GM04504 (cell line): ENCODE measurements at places on chromosomes 7 and 10.
A peak's percentile ranks its signal among the peaks of the same experiment; 100 is the strongest.

DNA sequence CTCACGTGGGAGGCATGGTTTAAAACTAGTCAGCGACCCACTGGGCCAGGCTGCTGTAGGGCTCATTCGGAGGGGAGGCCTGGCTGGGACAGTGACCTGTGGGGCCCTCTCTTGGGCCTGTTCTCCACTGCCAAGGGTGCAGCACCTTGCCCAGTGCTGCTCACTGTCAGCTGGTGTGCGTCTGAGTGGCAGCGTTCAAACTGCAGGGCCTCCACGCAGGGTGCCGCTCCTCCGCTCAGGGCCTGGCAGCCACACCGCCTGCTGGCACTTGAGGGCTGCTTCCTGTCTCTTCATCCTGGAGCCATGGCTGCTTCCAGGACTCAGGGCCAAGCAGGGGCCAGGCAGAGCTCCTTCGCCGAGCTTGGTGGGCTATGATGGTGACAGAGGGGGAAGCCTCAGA, 18.3 kb downstream of the ADAMTS14 start:
- no peak for DNase-seq

GRCh38 chr7:925601-926000, 28.9 kb downstream of the ADAP1 start:
- no peak for DNase-seq

- no peak for DNase-seq
Measured at GRCh38 chr10:60732198-60732806, 46.0 kb upstream of the CDK1 start.

DNA sequence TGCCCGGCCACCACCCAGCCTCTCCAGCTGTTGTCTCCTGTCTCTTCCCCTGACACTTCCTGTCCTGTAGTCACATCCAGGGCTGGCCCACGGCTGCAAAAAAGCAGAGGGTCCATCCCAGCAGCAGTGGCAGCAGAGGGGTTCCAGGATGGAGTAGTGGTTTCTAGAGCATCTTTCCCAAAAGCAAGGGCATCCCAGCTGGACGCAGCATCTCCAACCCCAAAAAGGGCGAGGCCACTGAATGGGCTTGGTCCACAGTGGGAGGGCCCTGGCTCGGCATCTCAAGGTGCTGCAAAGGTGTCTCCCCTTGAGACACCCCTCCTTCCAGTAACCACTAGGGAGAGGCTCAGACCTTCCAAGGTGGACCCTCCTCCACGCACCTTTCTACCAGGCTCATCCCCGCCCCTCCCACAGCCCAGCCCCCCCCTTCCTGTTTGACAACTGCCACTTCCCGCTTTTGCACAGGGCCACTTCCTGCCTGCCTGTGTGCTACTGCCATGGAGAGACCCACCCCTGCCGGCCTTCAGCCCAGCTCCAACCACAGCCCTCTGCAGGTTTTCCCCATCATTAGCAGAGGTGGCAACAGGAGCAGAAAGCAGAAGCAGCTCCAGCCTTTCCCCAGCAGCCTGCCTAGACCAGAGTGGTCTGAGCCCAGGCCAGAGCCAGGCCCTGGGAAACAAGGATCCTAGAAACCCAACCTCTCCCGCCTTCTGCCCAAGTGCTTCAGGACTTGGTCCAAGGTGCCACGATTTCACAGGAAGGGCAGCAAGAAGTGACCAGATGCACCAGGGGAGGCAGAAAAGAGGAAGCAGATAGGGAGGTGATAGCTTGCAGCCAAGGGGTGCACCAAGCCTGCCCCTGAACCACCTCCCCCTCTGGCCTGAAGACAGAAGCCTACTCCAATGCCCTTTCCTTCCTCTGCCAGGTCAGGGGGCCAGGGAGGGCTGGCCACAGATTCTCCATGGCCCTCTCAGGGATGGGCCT, 8.6 kb downstream of the CAMK2G start:
- DNase-seq = no peak

GRCh38 chr7:475951-476441, 43.6 kb downstream of the PDGFA start:
- DNase-seq = no peak

DNA sequence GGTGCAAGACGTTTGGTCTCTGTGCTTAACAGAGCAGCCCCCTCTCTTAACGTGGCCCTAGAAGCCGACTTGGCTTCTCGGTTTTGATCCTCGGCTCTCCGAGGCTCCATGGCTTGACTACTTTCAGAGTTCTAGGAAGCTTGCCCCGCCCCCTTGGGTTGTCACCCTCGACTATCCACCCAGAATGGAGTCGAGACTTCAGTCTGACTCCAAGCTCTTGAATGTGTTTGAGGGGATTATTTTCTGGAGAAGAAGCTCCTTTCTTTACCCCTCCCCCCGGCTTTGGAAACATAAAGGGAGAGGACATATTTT, 448 bp downstream of the SEC24C start:
- DNase-seq = peak; percentile 29

- no peak for DNase-seq
Measured at GRCh38 chr10:98403812-98404504, 11.0 kb downstream of the PYROXD2 start.

- DNase-seq = no peak
Measured at GRCh38 chr10:57785068-57785467, 482.6 kb downstream of the IPMK start.

- DNase-seq = no peak
Measured at GRCh38 chr7:107874605-107875446, 16.2 kb upstream of the DLD start.

DNA sequence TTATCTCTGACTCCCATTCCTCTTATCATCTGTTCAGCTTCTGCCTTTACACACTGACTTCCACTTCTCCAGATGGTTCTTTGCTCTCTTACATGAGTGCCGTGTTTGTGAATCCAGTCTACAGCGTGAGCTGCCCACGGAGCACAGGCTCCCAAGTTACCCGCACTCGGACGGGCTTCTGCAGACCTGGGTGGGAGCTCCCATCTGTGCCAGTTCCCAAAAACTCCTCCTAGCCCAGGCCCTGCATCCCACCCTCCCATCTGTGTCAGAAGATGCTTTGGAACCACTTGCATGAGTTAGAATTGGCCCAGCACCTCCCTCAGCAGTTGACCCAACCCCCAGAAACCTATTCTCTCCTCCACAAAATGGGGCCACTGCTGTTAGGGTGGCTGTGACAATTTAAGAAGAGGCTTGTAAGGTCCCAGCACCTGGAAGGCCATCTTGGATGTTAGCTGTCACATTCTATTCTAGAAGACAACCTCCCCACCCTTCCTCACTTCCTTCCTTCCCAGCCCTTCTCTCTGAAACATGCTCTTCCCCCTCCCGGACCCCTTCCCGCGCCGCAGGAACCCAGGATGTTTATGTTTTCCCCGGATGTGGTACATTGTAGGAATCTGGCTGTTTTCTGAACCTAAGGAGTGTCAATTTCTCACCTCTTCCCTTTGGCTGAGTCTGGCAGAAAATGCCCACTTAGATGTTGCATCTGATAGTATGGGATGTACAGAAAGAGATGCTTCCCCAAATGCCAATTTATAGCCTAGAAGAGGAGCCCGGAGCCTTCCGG, 79.2 kb downstream of the CCDC3 start:
- no peak for DNase-seq

DNA sequence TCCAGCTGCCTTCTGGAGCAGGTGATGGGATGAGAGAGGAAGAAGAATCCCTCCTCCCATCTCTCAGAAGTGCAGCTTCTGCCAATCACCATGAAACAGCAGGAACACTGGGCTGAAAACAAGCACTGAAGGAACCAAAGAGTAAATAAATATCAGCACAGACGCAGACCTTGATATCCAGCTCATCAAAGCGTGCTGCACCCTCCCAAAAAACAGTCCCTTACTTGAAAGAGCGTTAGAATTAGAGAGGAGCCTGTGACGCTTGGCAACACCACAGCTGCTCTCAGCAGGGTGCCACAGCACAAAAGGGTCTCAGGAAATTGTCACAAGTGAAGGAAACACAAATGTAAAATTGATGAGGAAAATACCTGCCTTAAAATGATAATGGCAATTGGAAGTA, 39.5 kb downstream of the KLF6 start:
- DNase-seq = no peak

DNA sequence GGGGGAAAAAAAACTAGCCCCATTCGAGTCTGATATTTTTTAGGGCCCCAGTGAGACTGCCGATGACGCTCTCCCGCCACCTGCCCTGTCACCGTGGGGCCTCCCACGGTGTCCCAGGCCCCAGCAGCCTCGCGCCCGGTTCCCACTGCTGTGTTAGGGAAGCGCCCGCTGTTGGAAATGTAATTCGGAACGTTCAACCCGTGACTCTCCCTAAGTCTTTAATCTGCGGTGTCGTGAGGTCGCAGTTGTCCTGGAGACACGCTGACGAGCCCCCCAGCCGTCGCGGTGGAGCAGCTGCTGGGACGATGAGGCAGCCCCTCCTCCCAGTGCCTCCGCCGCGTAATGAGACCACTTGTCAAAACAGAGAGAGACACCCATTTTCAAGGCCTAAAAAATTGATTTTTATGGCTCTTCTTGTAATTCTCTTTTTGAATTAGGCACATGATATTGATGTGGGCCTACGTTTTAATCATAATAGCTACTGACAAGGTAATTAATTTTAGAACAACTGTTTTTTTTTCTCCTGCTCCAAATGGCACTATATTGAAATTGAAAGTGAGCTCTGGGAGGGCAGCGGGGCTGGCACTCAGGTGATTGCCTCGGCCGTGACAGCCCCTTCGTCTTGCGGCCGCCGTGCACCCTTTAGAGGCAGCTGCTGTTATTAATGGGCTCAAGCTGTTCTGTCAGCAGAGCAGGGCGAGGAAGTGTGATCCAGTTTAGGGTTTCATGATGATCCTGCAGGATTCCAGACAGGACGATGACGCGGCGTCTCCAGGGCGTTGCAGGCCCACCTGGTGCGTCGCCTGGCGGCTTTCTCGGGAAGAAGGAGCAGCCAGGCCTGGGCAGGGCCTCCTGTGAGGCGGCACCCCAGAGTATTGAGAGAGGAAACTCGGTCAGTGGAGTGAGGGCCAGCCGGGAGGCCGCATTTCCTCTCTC, 63.3 kb downstream of the NKX6-2 start:
- no peak for DNase-seq
